ENCODE measurements at places on chromosomes 2 and 18. TPM values are rescaled to one million over a fixed set of nuclear protein-coding genes. Genes with fewer than 3 reads are reported as not detected.

DNA sequence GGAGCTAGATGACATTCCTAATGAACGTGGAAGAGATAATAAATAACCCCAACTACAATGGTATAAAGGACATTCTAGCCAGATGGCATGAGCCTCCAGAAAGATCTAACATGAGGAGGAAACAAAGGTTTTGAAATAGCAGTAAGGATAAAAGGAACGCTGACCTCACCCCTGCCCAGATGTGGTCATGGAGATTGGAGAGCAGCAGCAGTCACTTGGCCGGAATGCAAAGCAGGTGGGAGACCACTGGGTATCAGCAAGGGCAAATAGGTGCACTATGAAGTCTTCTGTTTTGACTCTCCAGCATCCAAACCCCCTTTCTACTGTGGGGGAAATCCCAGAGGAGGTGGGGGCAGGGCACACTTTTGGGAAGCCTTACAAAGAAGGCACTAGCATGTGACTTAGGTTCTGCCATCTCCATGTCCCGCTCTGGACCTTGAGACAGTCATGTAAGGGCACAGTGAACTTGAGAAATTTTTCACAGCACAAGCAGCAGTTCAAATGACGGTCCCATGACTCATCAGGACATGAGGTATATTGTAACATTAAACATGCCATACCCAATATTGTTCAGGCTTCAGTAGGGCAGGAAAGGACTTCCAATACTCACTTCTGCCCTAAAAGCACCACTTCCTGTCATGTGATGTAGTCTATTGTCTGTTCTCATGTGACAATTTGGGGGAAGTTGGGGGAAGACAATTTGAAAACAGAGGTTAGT is 55.2 kb downstream of the METTL4 start:
- DNase-seq, result no peak

- DNase-seq, result no peak
These were observed 54.4 kb downstream of the SCN3A start for GRCh38 chr2:165149439-165149838.

DNA sequence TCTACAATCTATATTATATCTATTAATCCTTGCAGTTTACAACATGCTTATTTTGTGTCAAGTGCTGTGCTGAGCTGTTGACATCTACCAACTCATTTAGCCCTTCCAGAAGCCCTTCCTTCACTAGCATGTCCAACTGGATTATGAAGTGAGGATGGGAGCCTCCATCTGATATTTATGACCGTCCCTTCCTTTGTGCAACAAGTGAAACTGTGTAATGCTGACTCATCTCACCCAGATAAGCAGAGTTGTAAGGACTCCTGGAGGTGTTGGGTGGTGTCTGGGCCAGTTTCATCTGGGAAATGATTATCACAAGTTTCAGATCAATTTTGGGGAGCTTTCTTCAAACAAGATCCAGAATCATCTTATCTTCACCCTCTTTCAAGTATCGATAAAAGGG is 156.6 kb upstream of the ETAA1 start:
- no peak for DNase-seq

GRCh38 chr2:240319855-240320203 is 115.6 kb upstream of the GPC1 start:
- DNase-seq, result no peak

DNA sequence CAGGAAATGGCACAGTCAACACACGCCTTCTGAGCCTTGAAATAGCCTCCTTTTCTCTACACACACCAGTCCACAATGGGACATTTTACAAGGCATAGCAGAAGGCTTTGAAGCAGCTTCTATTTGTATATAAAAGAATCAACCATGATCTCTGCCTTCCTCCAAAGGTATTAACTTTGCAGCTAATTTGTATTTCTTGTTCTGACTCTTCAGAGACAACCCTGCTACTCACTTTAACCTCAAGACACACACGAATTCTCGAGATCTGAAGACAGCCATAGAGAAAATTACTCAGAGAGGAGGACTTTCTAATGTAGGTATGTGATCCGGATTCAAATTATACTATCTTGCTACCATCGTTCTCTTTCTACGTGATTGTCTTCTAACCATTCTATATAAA is 104.6 kb downstream of the VIT start:
- DNase-seq, result no peak

- DNase-seq, result no peak
These were observed 79.3 kb downstream of the ABI2 start for GRCh38 chr2:203407496-203407895.

DNA sequence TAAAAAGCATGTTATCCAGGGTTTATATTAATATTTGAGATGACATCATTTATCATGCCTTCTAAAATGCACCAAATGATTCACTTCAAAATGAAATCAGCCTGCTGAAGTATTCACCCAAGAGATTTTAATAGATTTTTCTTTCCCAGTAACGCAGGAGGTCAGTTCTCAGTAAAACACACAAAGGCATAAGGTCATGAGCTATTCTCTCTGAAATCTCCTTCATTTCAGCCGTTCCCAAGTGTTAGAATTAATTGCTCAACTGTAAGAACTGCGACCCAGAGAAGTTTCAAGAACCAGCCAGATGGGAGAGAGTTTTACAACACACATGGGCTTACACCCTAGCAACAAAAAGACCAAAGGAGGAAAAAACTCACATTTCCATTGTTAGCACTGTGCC is 84.2 kb upstream of the PHLPP1 start:
- DNase-seq, result no peak

DNA sequence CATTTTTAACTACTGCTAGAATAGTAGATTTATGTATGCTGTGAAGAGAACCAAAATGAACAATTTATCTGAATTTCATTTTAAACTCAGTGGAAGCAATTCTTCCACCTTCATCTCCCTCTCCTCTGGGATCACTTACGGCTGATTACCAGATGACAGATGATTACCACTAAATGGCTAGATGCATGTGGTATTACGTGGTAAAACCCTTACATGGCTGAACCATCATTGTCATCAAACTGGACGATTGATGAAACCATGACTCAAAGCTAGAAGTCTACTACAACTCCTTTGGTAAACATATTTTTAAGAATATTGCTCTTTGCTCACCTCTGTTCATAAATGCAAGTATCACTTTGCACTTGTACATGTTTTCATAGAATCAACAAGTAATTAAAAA is 48.5 kb upstream of the DOCK10 start:
- DNase-seq, result no peak

DNA sequence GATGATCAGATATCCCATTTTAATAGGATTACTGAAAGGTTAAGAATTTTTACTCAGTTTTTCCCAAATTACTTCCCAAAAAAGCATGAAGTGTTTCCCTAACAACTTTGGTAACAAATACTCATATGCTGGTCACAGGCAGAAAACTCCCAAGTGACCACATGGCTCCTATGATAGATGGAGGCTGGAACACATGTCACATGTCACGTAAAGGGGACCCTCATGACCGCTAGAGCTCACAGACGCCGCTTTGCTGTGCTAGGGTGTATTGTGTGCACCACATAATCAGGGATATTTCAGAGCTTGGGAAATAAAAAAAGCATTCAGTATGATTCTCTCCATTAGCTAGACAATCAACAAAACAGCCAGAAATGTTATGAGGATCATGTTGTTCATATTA is 228.2 kb downstream of the TMEM163 start:
- DNase-seq, result no peak

- DNase-seq, result no peak
These were observed 223.5 kb downstream of the UBE2E3 start for GRCh38 chr2:181203916-181204315.

- no peak for DNase-seq
These were observed 95.0 kb upstream of the HDAC4 start for GRCh38 chr2:239495791-239496233.

DNA sequence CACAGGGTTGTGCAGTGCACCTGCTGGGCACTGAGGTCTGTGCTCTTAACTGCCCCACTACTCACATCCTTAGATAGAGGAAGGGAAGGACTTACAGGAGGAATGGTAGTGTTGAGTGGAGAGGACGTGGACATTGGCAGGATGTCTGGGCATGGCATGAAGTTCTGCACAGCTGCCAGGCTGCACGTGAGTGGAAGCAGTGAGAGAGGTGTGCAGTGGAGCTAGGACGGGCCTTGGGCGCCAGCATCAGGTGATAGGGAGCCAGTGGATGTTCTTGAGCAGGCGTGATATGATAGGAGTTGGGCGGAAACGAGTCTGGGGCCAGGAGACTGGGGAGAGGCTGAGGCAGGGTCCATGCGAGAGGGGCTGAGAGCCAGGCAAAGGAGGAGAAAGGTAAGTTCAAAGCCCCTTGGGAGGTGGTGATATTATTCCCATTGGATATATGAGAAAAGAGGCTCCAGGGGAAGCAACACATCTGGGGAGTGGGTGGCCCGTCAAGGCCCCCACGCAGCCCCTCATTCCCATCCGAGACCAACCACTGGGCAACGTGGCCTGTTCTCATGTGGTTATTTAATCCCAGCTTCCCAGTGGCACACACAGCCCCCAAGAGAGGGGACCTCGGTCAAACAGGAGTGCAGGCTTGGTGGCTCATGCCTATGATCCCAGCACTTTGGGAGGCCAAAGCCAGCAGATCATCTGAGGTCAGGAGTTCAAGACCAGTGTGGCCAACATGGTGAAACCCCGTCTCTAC is 45.7 kb upstream of the SNED1 start:
- no peak for DNase-seq

- no peak for DNase-seq
These were observed 141.5 kb downstream of the OSR1 start for GRCh38 chr2:19216676-19217602.

DNA sequence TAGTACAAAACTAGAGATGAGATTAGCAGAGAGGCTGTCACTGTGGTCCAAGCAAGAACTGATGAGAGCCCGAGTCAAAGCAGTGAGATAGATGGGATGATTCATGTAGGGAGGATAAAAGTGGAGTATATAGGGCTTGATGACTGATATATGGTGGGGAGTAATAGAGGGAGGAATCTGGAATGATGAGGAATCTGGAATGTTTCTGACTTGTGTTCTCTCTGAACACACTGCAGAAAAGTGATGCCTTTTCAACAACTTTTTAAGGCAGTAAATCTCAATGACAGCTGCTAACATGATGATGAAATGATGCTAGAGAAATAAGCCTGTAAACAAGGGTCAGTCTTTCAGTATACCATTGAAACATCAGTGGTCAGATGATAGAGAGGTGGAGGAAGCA is 143.5 kb upstream of the SP5 start:
- no peak for DNase-seq

DNA sequence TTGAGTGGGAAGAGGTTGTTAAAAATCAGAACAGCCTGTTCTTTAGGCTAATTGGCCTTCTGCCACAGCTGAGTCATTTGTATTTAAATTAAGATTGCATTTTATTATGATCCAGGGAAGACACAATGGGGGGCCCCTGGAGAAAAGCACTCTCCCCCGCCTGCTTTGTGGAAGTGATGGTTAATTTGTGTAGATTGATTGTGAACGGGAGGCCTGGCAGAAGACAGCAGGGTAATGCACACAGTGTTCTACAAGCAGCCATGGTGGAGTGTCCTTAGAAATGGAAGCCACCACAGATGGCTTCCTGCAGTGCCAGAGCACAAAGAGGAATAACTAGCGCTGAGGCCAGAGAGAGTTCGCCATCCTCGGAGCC is 19.6 kb downstream of the RAMP1 start:
- no peak for DNase-seq

GRCh38 chr2:69780921-69781320 is 39.0 kb downstream of the ANXA4 start:
- DNase-seq, result no peak

DNA sequence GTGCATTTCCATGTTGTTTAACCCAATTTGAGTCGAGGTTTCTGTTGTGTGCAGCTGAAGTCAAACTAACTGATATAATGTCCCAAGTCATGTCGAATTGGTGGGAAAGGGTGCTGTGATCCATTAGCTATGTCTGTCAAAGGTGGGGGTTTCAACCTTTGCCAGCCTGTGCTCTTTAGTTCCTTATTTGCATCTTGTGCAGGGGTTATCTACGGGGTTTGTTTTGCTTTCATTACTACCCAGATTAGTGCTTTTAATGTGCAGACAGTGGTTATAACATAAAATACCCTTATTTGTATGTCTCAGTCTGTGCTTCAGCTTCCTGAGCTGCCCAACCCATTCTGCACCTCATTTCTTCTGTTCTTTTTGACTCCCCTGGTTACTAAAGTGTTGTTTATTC is 271.9 kb upstream of the CXCR4 start:
- no peak for DNase-seq

DNA sequence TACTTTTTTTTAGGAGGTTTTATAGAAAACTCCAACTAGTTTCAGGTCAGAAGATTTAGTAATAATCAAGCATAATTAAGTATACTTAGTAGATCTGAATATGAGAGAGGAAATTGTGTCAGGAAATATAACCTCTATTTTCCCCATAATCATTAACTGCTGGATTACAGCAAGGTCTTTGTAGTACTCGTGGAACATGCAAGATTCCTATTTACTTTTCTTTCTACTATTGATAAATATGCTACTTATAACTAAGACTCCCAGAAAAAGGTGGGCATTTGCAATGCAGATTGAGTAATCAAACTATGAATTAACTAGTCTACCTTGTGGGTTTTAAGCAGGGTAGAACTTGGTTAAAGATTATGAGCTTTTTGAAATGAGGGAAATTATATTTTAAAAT is 570.1 kb downstream of the LRP1B start:
- no peak for DNase-seq

DNA sequence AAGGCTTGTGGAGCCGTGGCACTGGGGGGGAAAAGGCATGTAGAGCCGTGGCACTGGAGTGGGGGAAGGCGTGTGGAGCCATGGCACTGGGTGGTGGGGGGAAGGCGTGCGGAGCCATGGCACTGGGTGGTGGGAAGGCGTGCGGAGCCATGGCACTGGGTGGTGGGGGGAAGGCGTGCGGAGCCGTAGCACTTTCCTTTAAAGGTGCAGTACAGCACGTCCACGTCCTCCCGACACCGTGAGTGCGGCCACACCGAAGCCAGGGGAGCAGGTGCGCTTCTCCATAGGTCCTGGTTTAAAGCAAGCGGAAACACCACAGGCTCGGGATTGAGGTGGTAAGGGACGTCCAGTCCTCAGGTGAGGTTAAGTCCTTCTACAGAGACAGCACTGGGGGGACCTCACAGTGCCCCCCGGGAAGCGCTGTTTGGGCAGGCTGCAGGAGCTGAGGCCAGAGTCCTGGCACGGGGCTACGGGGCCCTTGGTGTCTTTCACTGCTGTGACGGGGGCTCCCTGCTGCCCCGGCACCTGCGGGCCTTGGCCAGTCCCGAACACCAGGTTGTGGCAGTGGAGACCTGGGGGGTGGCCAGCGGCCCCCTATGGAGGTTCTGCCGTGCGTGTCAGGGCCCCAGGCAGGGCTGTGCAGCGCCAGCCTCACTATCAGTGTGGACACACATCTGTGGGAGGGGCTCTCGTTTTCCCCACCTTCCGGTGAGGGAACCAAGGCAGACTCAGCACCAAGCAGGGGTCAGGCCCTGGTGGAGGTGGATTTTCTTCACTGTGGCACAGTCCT is 93.0 kb upstream of the CTDP1 start:
- no peak for DNase-seq

The INHA gene
- total RNA-seq, result not detected

The DTNA gene
- total RNA-seq, result 54.9 TPM

The CPLX4 gene
- not detected for total RNA-seq

The HOXD4 gene
- not detected for total RNA-seq

The SPHKAP gene
- total RNA-seq, result 21.2 TPM

The VWA3B gene
- total RNA-seq, result 0.31 TPM
